ENCODE measurements at places on chromosomes 3 and 15.

- no peak for DNase-seq
Measured at GRCh38 chr3:61236556-61236955, 14.7 kb downstream of the FHIT start.

GRCh38 chr3:48369693-48370332 lies 2.2 kb upstream of the FBXW12 start:
- no peak for DNase-seq

- DNase-seq: no peak
Measured at GRCh38 chr3:149512073-149512782, 37.7 kb downstream of the TM4SF4 start.

- DNase-seq: no peak
Measured at GRCh38 chr3:12193485-12194165, 34.9 kb upstream of the TIMP4 start.

GRCh38 chr3:14510838-14511622 lies 29.1 kb downstream of the GRIP2 start:
- DNase-seq: no peak

GRCh38 chr15:84752195-84752594 lies 3.8 kb downstream of the ZNF592 start:
- DNase-seq: no peak

DNA sequence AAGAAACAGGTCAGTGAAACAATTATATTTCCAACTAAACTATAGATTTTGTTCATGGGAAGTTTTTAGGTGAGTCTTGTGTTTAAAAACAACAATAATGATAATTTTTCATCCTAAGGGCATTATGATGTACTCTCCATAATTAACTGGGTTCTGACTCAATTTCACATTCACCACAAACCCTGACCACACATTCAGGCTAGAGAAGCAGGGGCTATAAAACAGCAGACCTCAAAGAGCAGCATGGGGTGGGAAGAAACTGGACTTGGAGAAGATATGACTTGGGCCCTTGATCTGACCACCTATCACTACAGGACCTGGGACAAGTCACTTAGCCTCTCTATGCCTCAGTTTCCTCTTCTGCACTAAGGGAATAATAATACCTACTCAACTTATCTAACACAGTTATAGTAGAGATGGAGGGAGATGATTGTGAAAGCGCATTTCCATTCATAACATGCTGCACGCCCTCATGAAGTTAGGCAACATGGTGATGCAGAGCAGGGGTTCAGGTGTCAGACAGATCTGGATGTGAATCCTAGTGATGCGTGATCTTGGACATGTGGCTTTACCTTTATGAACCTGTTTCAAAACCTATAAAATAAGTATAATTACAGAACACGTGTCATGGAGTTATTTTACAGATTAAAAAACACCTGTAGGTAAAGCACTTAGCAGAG lies 63.0 kb upstream of the ACP3 start:
- DNase-seq: no peak

- DNase-seq: no peak
Measured at GRCh38 chr3:52356126-52356525, 40.0 kb downstream of the DNAH1 start.

DNA sequence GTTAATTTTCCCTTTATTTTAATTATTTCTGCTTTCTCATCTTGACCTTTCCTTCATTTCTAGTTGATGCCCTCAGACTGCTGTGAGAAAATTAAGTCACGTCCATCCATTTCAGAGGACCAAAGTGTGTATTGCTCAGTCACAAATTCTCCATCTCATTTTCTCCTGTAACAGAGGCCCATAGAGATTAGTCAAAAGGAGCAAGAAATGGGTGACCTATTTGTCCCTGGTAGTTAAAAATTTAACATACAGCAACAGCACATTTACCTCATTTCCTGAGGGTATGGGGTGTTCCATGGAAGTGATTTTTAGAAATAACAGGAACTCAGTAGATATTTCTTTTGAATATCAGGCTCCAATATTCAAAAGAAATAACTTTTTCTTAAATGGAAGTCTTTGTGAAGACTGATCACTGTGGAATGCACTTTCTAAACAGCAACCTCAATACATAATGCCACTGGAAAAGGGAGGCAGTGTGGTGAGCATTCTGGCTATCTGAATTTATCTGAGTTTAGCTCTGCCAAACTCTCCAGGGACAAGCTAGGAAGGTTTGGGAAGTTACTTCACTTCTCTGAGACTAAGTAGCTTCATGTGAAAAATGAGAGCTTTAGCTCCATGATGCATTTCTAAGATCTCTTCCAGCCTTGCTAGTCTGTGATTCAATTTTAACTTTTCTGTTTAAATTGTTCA lies 808.2 kb downstream of the SQOR start:
- no peak for DNase-seq

DNA sequence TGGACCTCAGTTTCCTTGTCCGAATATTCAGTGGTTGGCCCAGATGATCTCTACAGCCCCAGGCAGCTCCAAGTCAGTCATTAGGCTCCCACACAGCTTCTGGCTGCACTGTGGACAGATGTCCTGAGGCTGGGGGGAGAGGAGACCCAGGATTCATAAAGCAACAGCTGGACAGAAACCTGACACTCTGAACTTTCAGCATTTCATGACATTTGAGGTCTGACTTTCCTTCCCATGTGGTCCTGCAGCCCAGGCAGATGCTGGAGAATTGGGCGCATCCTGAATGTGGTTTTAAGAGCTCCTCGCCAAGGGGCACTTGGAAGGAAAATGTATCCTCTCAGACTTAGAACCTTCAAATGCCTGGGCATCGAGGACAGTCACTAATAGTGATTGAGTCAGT lies 307.6 kb upstream of the LRRFIP2 start:
- no peak for DNase-seq

GRCh38 chr15:65335278-65336055 lies 31.0 kb downstream of the RNU5B-1 start:
- no peak for DNase-seq

Data from NCI-H510A (cell line).